Kidney (tissue), 22 donors: ENCODE measurements at places on chromosomes 7 and 10. TPM values are rescaled to one million over a fixed set of nuclear protein-coding genes. Genes with fewer than 3 reads are reported as not detected.

- peak; percentile 40 for DNase-seq
Measured at GRCh38 chr10:67259319-67259929, 333.6 kb downstream of the LRRTM3 start.

DNA sequence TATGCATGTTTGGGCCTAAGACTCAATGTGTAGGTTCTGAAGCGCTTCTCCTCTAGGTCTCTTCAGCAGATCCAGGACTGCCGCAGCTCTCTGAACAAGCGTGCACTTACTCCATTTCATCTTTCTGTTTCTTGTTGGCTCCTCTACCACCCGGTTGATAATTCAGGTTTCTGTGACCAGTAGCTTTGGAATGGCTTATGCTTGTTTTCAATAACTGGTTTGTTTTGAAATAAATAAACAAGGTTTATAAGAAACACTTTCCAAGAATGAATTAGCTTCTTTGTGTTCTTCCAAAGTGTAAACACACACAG lies 1.5 kb downstream of the MDFIC start:
- DNase-seq, result no peak

- peak; percentile 80 for DNase-seq
Measured at GRCh38 chr7:43454936-43455518, 127.9 kb upstream of the STK17A start.

DNA sequence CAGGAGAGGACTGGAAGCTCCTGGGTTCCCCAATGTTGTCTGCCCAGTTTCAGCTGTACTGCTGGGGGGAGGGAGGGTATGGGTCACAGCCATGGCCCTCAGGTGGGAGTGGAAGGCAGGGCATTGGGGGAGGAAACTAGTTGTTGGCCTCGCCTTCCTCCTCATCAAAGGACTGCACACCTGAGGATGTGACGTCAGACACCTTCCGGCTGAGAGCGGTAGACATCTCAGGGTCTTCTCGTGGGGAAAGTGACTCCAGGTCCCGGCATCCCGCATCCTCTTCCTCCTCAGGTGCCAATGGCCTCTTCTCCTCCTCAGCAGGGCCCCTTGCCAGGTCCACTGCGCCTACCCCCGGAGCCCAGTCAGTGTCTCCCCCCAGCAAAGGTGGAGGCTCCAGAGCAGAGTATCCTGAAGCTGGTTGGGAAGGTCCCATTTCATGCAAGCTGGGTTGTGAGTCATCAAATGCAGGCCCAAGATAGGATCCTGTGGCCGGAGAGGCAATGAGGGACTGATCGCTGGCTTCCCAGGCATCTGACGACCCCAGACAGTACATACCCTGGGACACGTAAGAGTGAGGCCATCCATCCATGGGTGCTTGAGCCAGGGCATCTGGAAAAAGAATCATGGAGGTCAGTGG lies 6.0 kb downstream of the FAM131B start:
- no peak for DNase-seq

GRCh38 chr7:123865517-123866117 lies 20.6 kb downstream of the HYAL4 start:
- no peak for DNase-seq

GRCh38 chr10:101132636-101133473 lies 1.8 kb downstream of the TLX1 start:
- no peak for DNase-seq

- no peak for DNase-seq
Measured at GRCh38 chr7:148553979-148554378, 36.6 kb upstream of the C7orf33 start.

- DNase-seq, result no peak
Measured at GRCh38 chr10:28375399-28376354, 72.8 kb upstream of the MPP7 start.

- peak; percentile 77 for DNase-seq
Measured at GRCh38 chr10:60732807-60733516, 45.3 kb upstream of the CDK1 start.

DNA sequence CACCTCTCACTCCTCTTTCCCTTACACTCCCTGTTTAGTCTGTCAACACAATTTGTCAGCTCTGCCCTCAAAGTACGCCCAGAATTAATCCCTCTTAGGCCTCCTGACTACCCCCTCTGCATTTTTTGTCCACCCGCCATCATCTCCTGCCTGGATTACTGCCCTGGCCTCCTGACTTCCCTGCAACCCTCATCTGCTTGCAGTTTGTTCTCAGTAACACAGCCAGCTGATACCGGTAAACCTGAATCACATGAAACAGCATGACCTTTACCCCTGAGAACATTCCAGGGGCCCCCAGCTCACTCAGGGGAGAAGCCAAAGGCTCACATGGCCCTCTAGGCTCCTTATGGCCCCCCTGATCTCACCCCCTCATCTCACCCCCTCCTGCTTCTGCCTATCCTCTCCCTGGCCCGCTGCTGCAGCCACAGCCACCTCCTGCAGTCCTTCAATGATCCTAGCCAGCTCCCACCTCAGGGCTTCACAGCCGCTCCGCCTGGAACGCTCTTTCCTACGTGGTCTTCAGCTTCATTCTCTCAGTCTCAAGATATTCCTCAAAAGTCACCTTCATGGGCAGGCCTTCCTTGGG lies 8.9 kb downstream of the C10orf53 start:
- DNase-seq, result no peak

DNA sequence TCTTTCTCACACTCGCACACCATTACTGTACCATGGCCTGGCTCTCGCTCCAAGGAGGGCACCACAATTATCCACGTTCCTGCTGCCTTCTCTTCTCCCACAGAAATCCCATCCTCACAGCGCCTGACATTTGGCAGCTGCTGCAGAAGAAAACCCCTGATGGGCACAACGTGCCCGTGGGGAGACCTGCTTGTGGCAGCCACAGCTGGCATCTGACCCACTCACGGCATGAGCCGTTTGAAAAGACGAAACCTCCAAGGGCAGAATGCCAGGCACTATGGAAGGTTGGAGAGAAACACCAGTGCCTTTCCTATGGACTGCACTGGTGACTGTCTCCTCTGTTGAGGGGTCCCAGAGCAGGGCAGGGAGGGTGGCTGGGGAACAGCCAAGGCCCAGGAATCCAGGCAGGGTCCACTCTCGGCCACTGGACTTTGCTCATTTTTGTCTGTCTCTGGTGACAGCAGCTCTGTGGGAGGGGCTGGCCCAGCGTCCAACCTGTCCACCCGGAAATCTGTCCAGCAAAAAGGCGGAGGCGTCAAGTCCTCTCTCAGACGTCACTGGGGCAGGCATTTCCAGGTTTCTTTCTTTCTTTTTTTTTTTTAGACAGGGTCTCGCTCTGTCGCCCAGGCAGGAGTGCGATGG lies 61.0 kb upstream of the MKRN1 start:
- DNase-seq, result no peak

The OR6V1 gene
- total RNA-seq, result not detected

The LRMDA gene
- 23.2 TPM for total RNA-seq

The BAIAP2L1 gene
- total RNA-seq, result 18.8 TPM

The FOXI2 gene
- total RNA-seq, result 1.1 TPM

The IFRD1 gene
- total RNA-seq, result 31.5 TPM

The CDNF gene
- 2.1 TPM for total RNA-seq

The CYCS gene
- total RNA-seq, result 94.3 TPM
